ENCODE measurements at places on chromosomes 12 and 14.

DNA sequence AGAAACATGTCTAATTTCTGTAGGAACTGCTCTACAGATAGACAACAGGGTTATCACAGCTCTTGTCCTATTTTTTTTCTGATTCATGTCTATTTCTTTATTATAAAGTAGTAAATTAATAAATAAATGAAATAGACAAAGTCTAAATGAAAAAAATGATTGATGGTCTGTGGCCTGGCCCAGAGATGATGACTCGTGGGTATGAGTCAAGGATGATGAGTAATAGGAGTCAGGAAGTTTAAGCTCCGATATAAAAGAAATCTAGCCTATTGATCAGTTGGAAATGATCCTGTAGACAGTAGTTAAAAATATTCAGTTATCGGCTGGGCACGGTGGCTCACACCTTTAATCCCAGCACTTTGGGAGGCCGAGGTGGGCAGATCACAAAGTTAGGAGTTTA is 90.6 kb upstream of the RTL1 start:
- DNase-seq: no peak

DNA sequence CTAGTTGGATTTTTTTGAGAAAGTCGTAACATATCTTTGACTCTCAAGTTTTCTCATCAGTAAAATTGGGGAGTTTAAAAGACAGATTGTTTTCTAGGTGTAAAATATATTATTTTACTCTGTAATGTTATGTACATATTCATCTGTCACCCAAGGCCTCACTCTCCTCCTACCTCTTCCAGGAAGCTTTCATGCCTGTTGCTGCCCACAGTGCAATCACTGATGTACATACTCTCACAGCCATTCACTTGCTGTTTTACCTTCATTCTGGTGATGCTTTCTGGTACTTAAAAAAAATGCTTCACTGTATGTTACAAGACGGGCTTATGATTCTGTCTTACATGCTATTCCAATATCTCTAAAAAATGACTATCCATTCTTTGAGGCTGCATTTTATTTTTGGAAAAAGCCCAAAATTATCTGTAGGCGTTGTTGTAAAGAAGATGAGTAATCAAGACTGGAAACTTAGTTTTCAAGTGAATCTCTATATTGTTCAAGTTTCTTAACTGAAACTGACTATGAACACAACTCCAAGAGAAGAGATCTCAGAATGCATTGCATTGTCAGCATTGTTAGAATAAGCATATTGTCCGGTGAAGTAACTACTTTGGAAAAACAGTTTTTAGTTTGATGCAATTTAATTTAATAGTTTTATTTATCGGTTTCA is 82.5 kb downstream of the LMO3 start:
- DNase-seq: no peak

DNA sequence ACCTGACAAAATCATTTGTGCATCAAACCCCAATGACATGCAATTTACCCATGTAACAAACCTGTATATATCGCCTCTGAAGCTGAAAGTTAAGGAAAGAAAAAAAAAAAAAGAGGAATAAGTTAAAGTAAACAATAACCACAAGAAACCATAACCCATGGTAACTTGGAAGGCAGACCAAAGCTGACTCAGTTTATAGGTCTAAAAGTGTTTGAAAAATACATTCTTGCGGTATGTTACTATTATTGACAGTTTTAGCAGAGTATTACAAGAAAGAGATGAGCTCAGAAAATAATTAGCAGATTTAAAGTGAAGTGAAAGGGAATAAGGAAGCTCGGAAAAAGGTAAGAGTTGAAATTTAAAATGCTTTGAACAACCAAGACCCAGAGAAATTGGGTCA is 34.4 kb upstream of the MGAT4C start:
- no peak for DNase-seq

GRCh38 chr14:24411443-24412389 is 12.9 kb downstream of the NYNRIN start:
- no peak for DNase-seq

DNA sequence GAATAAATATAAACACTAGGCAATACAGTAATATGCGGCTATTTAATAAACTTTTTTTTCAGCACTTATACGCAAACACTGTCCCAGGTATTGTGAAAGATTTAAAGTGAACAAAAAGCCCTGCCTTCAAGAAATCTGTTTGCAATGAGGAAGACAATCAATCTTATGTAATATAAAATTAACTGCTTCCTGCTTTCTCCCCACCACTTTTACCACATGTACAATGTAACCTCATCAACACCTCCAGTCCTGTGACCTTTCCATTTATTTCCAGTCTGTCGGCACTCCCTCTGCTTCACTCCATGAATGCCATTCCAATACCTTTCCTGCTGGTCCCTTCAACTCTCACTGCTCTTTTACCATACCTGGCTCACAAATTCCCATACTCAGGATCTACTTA is 10.5 kb downstream of the SNX6 start:
- no peak for DNase-seq

- DNase-seq: no peak
These were observed 203.8 kb downstream of the RBM19 start for GRCh38 chr12:113762155-113762881.

DNA sequence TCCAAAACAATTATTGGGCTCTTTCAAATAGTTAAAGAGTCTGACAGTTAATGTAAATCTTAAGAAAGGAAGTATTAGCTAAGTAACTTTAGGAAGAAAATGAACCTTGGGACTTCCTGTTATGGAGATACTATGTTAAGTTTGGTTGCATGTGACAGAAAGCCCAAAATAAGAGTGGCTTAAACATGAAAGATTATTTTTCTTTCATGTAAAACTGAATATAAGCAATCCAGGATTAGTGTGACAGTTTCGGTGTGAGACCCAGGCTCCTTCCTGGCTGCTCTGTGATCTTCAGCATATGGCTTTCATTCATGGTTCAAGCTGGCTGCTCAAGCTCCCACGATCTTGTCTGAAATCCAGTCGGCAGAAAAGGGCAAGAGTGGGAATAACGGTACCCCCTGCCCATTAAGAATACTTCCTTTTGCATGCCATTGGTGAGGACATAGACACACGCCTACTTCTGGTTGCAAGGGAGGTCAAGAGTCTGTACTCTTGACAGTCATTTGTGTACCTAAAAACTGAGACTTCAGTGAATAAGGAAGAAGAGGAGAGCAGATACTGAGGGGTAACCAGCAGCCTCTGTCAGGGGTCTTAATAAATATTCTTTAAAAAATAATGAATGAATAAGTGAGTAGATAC is 2.2 kb upstream of the RPAP3 start:
- no peak for DNase-seq

GRCh38 chr12:108008163-108008905 is 120.8 kb upstream of the WSCD2 start:
- DNase-seq: no peak

GRCh38 chr12:71439613-71440344 is at the start of gene LGR5:
LGR5 (plus strand) TSS chr12:71439798; CDS start chr12:71440081, 283 bp downstream.
- DNase-seq: no peak

GRCh38 chr14:74641601-74642391 is 29.8 kb upstream of the LTBP2 start:
- DNase-seq: no peak

DNA sequence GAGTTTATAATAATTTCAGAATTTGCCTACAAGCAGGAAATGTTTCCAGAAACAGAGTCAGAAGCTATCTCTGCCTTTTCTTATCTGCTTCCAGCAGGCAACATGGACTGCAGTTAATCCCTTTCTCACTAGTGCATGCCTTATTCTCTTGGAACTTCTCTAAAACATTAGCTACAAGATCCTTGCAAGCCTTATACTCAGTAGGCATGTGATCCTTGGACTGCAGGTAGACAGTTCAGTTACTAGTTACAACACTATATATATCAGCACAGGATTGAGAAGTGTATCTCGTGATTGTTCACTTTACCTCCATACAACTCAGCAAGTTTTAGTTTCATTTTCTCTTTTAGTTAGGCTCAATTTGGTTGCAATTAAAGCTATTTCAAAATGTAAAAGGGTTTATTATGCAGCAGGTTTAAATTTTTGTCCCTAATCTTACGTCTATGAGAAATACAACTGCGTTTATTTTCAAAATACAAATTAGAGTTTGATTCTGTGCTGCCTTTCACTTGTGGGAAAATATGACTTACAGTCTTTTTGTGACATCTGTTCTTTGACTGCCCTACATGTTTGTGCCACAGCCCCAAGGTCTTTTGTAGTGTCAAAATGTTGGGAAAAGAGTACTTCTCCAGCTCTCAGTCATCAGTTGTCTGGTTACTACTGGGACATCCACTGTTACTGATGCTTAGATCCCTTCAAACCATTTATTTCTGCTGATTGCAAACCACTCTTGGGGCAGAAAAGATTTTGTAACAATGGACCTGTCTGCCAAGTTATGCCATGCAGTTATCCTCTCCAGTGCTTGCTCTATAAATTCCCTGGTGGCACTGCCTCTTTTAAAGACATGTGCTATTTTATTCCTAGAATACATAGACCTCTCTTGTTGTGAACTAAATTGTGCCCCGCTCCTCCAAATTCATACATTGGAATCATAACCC is 709.0 kb upstream of the FOXG1 start:
- DNase-seq: no peak

DNA sequence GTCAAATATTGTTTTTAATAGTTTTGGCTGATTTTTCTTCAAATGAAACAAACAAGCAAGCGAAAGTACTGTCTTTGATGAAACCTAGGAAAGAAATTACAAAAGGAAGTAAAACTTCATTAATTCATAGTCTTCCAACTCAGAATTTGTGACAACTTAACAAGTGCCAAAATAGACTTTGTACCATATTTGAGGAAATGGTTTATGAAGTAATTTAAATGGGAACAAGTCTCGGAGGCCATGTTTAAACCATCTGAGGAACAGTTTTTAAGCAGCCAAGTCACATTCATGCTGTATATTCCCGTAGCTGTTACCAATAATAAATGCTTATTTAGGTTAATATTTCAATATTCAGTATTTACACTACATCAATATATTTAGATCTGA is 745 bp upstream of the ARHGDIB start:
- no peak for DNase-seq

- DNase-seq: no peak
These were observed 97.2 kb downstream of the MGAT4C start for GRCh38 chr12:86158956-86159355.

DNA sequence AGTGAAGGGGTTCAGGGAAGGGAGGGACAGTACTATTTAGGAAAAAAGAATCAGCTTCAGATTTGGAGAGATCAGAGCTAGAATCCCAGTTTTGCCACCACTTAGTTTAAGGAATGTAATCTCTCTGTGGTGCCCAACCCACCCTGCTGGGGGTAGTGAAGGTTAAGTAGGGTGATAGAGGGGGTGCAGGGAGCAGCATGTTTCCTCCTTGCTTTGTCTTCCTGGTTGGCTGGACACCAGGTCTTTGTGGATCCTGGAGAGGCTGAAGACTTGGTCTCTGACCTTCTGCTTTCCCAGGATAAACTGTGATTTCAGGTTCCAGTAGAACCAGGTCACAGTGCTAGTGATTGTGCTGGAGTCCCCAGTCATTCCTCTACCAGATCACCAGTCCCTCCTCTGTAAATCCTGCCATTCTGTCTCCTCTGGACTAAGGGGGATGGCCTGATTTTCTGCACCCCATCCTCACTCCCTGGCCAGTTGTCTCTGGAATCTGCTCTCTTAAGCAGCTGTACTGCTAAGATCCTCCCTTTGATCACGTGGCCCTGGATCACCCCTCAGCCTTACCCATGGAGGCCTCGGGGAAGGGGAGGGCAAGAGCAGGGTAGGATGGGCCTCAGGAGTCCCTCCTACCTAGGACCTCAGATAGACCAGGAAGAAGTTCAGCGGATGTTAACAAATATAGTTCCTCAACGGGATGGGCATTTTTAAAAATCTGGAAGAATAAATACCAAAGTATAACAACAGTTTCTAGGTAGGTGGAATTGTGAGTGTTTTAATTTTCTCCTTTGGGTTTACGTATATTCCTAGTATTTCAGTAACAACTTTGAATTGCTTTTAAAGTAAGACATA is 3.1 kb downstream of the MAP3K12 start:
- no peak for DNase-seq

All from stimulated activated CD8-positive, alpha-beta memory T cell treated with anti-CD3 and anti-CD28 coated beads, Interleukin-7, amount 100 ng/mL, for 48 hours (primary cell).